Inflammatory macrophage treated with lipopolysaccharide for 1 hour (primary cell): ENCODE measurements at places on chromosomes 12 and 14.
A peak's percentile ranks its signal among the peaks of the same experiment; 100 is the strongest.

DNA sequence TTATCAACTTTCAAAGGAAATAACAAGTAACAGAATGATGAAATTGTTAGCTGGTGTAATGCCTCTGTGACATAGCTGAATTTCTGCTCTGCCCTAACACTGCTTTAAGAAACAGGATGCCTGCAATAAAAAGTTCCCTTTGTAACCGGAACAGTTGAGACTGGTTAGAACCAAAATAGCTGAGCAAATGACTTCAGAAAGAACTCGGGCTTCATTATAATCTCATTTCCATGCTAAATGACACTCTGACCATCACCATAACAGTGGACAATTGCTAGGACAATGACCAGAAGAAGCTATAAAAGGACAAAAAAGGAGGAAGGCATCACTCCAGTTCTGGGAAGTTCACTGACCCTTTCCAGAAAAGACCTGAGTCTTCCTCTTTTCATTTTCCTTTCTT, 23.5 kb upstream of the PYGL start:
- peak; percentile 88 for DNase-seq

GRCh38 chr12:132143336-132144071, 615 bp downstream of the DDX51 start:
- DNase-seq: no peak

GRCh38 chr12:68281322-68282077, 28.1 kb upstream of the IL22 start:
- DNase-seq: no peak

DNA sequence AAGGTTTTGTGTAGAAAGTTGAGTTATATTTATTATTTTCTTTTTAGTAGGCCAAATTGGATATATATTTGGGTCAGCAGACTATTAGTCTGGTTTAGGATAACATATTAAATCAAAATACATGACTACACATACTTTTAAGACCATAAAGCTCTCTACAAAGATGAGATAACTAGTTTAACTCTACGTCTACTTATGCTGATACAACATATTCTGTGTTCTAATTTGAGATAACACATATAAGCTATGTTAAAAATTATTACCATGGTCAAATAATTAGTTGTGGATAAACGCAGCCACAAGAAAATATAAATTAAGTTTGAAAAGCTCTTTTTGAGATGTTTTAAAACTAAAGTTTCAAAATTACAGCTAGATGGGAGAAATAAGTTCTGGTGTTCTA, 55.3 kb downstream of the IPO8 start:
- DNase-seq: no peak
